ENCODE measurements at places on chromosomes 1 and 21.

DNA sequence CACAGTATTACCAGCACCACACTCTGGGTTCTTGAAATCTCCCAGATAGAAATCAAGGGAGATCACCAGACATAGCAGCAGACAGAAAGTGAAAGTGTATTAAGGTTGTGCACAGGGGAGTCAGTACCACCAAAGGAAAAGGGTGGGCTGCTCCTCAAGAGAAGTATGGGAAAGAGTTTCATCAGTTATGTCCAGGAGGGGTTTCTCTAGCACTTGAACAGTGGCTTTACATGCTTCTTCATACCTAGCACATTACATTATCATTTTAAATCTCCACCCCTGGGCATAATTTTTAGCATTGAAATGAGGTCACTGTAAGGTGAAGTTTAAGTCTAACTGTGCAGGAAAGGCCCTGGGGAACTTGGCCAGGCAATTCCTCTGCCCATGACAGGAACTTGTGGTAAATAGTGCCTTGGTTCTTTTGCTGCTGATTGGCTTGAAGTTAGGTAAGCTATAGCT lies 601.0 kb downstream of the NUF2 start:
- no peak for DNase-seq

GRCh38 chr1:21325231-21325718 lies 35.0 kb upstream of the ECE1 start:
- peak; percentile 82 for DNase-seq

- DNase-seq = no peak
Observed at GRCh38 chr1:23646091-23646490, 45.5 kb upstream of the RPL11 start.

DNA sequence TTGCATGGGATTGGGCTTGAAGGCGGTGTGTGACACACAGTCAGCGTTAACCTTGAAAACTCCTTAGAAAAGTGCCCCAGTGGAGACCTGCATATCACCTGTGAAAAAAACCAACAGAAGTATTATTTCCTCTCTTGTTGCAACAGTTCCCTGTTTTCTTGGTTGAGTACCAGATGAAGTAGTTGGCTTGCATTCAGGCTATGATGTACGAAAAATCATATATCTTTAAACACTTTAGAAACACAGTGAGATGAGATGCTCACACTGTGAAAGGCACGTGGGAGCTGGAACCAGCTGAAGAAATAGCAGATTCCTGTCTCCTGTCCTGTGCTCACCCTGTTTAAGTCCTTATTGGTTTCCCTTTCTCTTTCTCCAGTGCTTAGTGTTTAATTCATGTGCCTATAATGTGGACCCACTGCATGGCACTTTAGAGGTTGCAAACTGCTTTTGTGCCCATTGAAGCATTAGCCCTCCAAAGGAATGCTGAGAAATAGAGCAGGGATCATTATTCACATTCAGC lies 2.8 kb downstream of the CAMK1G start:
- DNase-seq = no peak

DNA sequence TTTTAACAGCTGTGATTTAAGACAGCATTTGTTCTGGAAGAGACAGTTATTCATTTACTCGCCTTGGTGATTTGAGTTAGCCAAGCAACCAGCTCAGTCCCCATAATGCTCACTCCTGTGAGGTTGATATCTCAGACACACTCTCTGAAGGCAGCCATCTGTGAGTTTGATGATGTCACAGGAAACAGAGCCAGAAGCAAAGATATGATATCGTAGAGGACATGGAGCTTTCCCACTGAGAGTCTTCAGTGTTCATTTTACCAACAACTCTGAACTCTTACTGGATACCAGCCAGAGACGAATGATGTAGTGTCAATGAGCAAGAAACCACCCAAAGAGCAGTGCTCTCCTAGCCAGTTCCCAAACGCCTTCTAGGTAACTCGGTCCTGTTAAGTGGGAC lies 219.4 kb downstream of the SLC35F3 start:
- no peak for DNase-seq

DNA sequence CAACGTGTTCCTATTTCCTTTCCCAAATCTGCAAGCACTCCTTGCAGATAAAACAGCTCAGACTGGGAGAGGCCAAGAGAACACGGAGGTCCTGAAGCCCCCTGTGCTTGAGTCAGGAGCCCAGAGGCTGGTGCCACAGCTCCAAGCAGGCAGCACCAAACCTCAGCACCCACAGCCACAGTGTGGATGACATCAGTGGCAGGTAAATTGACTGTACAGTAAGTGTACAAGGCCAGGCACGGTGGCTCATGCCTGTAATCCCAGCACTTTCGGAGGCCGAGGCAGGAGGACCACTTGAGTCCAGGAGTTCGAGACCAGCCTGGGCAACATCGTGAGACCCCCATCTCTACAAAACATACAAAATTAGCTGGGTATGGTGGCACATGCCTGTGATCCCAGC lies 1.9 kb upstream of the COL6A1 start:
- DNase-seq = no peak

Measured in B cell (primary cell).